Foreskin keratinocyte (primary cell): ENCODE measurements at places on chromosomes 2 and 18. TPM values are rescaled to one million over a fixed set of nuclear protein-coding genes. Genes with fewer than 3 reads are reported as not detected.
A peak's percentile ranks its signal among the peaks of the same experiment; 100 is the strongest.

GRCh38 chr2:127810156-127810618 is 784 bp downstream of the WDR33 start:
- peak; percentile 41 for DNase-seq

DNA sequence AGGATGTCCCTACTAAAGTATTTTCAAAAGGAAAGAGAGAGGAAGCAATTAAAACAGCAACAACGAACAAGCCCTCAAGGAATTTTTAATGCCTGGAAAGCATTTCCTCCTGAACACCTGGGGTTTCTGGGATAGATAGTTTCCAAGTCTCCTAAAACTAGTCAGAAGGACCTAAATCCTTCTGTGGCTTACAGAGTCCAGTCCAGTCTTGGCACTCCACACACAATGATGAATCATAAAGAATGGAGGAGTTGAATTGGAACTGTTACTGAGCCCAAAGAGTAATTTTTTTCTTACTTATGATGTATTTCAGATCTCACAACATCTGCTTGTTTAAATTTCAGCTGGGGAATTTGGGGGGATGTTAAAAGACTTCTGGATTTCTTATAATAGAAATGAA is 144.6 kb upstream of the SETBP1 start:
- peak; percentile 72 for DNase-seq

The SNED1 gene
- total RNA-seq: not detected in 2 replicates

The UGT1A8 gene
- not detected in 2 replicates for total RNA-seq

The GDF7 gene
- not detected in 2 replicates for total RNA-seq
